ENCODE measurements at places on chromosomes 11 and 22.

DNA sequence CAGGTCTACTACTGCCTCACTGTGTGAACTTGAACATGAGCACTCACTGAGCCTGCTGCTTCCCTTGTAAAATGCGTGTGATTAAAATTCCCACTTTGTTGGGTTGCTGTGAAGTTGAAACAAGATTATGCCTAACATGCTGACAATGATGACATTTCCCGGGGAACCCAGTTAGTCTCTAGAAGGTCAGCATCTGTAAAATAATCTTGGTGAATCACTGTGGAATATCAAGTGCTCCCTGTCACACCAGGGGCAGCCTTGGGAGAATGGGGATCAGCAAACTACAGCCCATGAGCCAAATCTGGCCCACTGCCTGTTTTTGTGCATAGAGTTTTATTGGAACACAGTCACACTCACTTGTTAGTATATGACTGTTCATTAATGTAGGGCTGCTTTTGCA, 335.2 kb downstream of the MIAT start:
- H3K27me3 ChIP-seq: no peaks in the 10 kb centered on the region
- no peak overlapping the region for H3K4me3 ChIP-seq
- DNase-seq: no peak
- no peaks in the 10 kb centered on the region for H3K4me1 ChIP-seq
- H3K27ac ChIP-seq: no peak overlapping the region

DNA sequence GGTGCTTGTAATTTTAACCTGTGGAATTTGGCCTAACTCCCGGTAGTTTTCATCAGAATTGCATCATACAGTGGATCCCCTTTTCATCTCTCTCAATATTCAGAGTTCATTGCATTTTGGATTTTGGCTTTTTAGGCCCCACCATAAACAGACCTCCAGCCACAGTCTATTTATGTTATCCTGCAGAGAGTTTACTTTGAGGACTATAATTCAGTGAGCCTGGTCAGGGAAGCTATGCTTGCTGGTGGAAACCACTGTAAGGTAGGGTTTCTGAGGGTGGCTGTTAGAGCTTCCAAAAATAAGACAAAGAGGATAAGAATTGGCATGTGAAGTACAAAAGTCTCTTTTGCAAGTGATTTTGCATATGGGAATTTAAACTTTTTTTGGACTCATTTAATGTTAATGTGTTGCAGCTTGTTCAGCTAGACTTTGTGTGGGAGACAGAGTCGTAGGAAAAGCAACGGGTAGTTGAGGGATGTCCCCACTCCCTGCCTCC, 34.8 kb upstream of the DDI1 start:
- no peak overlapping the region for H3K4me3 ChIP-seq
- no peaks in the 10 kb centered on the region for H3K36me3 ChIP-seq
- no peaks in the 10 kb centered on the region for H3K4me1 ChIP-seq
- no peak overlapping the region for H3K27ac ChIP-seq
- no peak for DNase-seq
- no peaks in the 10 kb centered on the region for H3K27me3 ChIP-seq

DNA sequence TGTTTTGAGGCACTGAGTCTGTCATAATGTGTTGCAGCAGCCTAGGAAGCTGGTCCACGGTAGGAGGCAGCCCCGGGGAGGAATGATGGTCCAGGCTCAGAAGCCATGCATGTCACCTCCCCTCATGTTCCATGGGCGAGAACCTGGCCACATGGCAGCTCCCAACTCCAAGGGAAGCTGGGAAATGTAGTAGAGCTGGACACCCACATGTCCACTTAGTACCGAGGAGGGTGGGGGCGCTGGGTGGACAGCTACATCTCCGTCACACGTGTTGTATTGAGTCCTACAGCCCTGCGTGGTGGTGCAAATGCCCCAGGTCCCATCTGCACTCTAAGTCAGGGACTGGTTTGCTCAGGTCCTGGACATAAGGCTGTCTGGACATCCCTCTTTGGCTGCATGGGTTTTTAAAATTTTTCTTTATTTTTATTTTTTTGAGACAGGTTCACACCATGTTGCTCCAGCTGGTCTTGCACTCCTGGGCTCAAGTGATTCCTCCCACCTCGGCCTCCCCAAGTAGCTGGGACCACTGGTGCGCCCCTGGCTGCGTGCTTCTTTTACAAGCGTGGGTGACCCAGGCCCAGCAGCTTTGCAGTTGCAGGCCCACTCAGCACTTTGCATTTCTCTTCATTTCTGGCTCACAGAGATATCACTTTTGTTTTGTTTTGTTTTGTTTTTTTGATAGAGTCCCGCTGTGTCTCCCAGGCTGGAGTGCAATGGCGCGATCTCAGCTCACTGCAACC, 3.9 kb upstream of the CTTN start:
- no peak overlapping the region for H3K4me3 ChIP-seq
- no peak for DNase-seq
- H3K4me1 ChIP-seq: peaks cover 9% of the 10 kb centered on the region
- peaks cover 60% of the 10 kb centered on the region for H3K27me3 ChIP-seq
- peaks cover 16% of the 10 kb centered on the region for H3K36me3 ChIP-seq

GRCh38 chr22:42436404-42436803, 4.2 kb upstream of the NFAM1 start:
- H3K36me3 ChIP-seq: no peaks in the 10 kb centered on the region
- H3K4me1 ChIP-seq: peaks cover 11% of the 10 kb centered on the region
- H3K27me3 ChIP-seq: peaks cover 12% of the 10 kb centered on the region
- H3K27ac ChIP-seq: no peak overlapping the region
- no peak overlapping the region for H3K4me3 ChIP-seq

GRCh38 chr11:3126901-3127691, 38.0 kb downstream of the OSBPL5 start:
- H3K4me1 ChIP-seq: no peaks in the 10 kb centered on the region
- no peak overlapping the region for H3K4me3 ChIP-seq
- no peak for DNase-seq
- H3K27ac ChIP-seq: no peak overlapping the region
- H3K36me3 ChIP-seq: no peaks in the 10 kb centered on the region

GRCh38 chr11:131894615-131895544, 524.5 kb downstream of the NTM start:
- no peaks in the 10 kb centered on the region for H3K27me3 ChIP-seq
- no peaks in the 10 kb centered on the region for H3K4me1 ChIP-seq
- H3K4me3 ChIP-seq: no peak overlapping the region
- no peak for DNase-seq
- H3K36me3 ChIP-seq: no peaks in the 10 kb centered on the region
- no peak overlapping the region for H3K27ac ChIP-seq

DNA sequence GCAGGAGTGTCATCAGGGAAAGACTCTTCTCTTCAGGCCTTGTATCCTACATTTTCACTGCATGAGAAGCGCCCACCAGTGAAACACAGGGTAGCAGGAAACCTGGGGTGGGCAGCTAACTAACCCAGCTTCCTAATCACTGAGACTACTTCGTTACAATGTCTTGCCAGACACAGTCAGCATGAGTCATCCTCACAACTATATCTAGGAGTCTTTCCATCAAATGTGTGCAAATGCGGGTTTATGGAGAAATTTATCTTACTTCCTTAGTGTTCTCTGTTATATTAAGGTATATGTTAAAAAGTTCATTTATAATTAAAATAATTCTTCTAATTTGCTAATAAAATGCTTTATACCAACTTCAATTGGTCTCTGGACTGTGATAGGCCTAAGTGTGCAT, 79.9 kb upstream of the RAB1B start:
- H3K36me3 ChIP-seq: peaks cover 21% of the 10 kb centered on the region
- H3K4me3 ChIP-seq: no peak overlapping the region
- peaks cover 29% of the 10 kb centered on the region for H3K4me1 ChIP-seq
- no peak for DNase-seq
- no peaks in the 10 kb centered on the region for H3K27me3 ChIP-seq

DNA sequence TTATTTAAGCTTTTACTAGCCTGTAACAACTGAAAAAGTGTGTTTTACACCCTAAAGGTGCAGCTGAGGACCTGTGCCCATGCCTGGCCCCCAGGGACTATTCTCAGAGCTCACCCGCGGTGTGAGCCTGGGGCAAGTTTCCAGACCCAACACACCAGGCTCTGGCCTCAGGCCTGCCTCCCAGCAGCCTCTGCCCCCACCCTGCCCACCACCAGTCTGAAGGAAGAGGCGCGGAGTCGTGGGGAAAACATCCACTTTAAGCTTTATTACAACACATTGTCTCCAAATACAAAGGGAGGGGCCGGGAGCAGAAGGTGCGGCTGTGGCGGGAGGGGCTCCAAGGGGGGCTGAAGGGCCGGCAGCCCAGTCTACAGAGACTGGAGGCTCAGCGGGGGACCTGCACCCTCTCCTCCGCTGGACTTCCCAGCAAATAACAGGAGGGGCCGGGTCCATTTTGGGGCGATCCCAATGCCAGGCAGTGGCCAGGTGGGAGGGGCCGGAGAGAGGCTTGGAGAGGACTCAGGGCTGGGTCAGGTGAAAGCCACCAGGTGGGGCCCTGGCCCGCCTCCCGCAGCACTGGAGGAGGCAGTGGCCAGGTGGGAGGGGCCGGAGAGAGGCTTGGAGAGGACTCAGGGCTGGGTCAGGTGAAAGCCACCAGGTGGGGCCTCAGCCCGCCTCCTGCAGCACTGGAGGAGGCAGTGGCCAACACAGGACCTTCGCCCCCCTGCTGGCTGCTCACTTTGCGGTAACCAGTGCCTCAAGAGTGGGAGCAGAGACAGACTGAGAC, 18.1 kb downstream of the DUSP8 start:
- no peaks in the 10 kb centered on the region for H3K4me1 ChIP-seq
- peaks cover 16% of the 10 kb centered on the region for H3K27me3 ChIP-seq
- no peak for DNase-seq
- no peak overlapping the region for H3K27ac ChIP-seq

- peaks cover 2% of the 10 kb centered on the region for H3K4me1 ChIP-seq
- H3K36me3 ChIP-seq: peaks cover 5% of the 10 kb centered on the region
- H3K27me3 ChIP-seq: no peaks in the 10 kb centered on the region
- no peak overlapping the region for H3K4me3 ChIP-seq
Measured at GRCh38 chr11:31714840-31715239, 96.3 kb downstream of the PAX6 start.
